ENCODE measurements at places on chromosomes 4 and X.

DNA sequence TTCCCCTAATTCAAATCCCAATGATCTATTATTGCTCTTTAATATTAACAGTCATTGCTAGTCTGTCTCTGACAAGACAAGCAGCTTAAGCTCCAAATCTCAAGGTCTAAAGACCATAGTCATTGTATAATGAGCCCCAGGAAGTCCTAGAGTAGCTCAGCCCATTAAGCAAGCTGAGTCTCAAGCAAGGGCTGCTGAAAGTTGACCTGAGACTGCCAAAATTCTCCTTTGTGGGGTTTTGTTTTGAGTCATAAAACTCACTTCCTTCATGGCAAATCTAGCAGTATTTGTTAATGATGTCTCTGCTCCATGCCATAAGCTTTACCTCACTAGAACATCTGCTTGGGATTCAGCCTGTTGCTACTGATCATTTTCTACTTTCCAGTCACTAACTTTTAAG is 313.2 kb downstream of the ANTXR2 start:
- no peak for DNase-seq

DNA sequence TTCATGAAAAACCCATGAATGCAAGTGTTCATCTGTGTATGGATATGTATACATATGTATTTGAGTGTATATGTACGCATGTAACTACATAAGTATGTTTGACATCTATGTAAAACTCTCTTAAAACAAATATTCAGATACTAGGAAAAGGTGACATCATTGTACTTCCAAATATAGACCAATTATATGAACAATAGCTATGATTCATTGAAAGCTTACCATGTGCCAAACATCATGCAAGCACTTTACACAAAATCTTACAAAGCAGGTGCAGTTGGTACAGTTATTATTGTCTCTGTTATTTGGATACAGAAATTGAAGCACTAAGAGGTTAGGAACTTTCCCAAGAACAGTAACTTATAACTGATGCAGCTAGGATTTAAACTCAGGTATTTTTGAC is 21.4 kb downstream of the MAGEB17 start:
- DNase-seq = no peak

DNA sequence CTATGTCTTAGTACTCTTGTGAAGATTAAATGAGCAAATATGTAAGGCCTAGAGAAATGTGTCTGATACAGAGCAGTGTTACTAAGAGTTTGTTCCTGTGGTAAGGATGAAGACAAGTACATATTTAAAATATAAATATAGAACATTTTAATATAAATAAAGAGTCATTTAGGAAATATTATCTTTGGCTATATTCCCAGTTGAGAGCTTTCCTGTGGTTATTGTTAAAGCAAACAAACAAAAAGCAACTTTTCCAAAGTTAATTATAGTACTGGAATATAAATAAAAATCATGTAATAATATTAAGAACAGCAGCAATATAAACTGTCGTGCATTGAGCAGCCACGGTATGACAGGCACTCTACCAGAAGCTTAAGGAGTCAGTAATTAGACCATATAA is 472.5 kb downstream of the INPP4B start:
- no peak for DNase-seq

- DNase-seq = no peak
Observed at GRCh38 chr4:8419222-8420041, 21.1 kb downstream of the ACOX3 start.

GRCh38 chr4:190016369-190017289 is 10.4 kb downstream of the FRG2 start:
- peak; percentile 8 for DNase-seq

- peak; percentile 31 for DNase-seq
Observed at GRCh38 chr4:84258905-84259830, 239.9 kb downstream of the NKX6-1 start.

DNA sequence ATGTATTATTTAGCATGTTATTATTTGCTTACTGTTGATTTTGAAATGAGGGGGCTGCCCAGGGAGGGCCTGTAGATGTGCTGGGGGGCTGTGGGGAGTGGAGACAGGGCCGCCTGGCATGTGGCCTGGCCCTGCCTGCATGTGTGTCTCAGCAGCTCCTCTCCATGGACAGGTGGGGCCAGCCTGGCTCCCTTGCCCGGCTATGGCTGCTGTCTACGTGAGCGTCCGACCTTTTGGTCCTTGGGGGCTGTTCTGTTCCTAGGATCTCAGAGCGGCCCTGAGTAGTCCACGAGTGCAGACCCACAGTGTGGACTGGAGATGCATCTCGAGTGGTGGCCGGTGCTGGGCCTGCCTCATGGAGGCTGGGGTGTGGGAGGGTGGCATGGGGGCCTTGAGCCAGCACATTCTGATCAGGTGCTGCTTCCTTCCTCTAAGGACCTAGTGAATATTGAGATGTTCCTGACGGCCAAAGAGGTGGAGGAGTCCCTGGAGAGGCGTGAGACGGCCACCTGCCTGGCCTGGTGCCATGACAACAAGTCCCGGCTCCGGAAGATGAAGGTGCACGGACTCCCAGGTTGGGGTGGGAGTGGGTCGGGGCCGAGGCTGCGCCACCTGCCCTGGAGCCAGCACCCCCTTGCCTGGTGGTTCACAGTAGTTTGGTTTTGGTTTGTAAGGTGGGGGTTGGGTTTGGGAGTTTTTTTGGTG is 24.9 kb upstream of the UVSSA start:
- no peak for DNase-seq

DNA sequence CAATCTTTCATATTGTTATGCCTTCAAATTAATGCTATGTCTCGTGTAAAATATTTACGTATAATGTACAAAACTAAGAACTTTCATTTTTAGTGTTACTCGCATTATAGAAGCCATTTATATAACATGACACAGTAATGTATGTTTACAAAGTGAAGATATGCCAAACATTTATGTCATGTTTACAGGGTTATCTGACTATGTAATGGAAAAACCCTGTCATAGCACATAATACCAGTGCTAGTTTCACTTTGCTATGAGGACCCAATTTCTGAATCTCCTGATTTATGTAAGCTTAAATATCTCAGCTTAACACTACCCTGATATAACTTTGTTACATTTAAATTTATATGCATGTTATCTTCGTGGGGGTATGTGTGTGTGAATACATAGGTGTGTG is 233.1 kb downstream of the FAT4 start:
- DNase-seq = no peak

- no peak for DNase-seq
Observed at GRCh38 chr4:24131954-24132673, 242.3 kb upstream of the PPARGC1A start.
